Epithelial cell of proximal tubule (primary cell): ENCODE measurements at places on chromosomes 16 and 17. TPM values are rescaled to one million over a fixed set of nuclear protein-coding genes. Genes with fewer than 3 reads are reported as not detected.

Gene KRT13
- total RNA-seq = 1.0 and 2.0 TPM in 2 replicates

DNA sequence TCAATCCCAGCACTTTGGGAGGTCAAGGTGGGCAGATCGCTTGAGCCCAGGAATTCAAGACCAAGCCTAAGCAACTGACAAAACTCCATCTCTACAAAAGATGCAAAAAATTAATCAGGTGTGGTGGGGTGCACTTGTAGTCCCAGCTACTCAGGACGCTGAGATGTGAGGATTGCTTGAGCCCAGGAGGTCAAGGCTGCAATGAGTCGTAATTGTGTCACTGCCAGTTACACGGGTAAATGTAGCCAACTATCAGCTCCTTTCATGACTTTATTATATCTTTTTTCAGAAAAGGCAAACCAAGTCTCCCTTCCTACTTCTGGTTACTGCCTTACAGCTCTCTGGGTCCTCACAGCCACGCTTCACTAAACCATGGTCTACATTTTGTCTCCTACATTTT lies 4.0 kb downstream of the SDF2 start:
- no peak for DNase-seq

Gene CRAMP1
- total RNA-seq = 6.9 and 8.0 TPM in 2 replicates

DNA sequence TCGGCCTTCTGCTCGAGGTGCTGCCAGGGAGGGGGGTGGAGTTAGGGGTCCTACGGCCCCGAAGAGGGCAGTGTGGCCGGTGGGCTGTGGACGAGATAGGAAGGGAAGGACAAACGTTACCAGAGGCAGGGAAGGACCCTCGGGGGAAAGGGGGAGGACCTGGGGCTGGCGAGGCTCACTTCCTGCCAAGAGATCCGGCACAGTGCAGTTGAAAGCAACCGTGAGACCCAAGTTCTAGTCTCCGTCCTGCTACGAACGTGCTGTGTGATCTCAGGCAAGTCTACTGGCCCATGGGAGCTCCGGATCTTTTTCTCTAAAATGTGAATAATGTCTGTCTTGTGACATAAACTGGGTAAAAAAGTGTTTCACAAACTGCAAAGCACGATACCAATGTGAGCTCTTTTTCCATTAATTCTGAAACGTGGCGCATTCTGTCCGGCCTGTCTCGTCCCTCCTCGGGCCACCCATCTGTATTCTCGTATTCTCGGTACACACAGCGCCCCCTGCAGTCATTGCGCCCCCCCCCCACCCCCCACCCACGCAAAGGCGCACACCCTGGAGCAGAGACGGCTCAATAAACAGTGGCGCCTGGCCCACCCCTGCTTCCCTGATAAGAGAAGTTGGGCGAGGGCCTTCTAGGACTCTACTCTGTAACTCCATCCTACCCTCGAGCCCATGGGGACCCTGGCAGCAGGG lies 8.8 kb downstream of the CYGB start:
- no peak for DNase-seq

GRCh38 chr16:57341441-57342303 lies 16.9 kb upstream of the CCL22 start:
- DNase-seq = peak; percentile 66
